ENCODE measurements at places on chromosomes 3 and 15.
A peak's percentile ranks its signal among the peaks of the same experiment; 100 is the strongest.

GRCh38 chr3:42590989-42591756 is 513 bp downstream of the SS18L2 start:
- no peak for DNase-seq

DNA sequence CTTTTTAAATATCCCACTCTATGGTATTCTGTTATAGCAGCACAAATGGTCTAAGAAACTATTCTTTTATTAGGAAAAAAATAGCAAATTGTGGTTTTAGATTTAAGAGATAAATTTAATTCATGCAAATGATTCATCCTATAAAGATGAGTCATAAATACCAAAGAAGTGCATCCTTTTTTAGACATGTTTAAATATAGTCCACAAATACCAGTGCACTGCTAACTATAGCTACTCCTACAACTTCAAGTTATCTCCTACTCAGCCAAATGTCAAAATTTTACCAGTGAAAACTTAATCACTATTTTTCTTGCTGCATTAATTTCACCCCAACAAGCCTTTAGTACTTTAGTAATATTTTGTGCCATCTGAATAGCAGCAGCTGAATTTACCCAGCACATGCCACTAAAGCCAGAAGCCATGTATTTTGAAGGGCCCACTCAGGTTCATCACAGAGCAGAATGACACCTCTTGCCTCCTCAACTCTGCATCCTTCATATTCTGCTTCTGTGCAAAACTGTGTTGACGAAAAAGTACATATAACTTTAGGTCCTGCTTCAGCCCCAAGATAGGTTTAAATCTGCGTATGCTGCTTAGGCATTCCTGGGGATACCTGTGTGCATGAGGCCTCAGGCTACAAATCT is 24.9 kb downstream of the CX3CR1 start:
- no peak for DNase-seq

DNA sequence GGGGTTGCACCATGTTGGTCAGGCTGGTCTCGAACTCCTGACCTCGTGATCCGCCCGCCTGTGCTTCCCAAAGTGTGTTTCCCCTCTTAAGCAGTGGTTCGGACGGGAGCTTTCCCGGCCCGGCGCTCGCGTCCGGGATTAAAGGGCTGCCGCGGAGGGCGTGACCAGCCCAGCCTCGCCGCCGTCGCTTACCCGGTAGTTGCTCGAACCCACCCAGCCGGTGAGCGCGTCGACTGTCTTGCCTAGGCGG is 513 bp downstream of the CLASP2 start:
- DNase-seq = no peak

DNA sequence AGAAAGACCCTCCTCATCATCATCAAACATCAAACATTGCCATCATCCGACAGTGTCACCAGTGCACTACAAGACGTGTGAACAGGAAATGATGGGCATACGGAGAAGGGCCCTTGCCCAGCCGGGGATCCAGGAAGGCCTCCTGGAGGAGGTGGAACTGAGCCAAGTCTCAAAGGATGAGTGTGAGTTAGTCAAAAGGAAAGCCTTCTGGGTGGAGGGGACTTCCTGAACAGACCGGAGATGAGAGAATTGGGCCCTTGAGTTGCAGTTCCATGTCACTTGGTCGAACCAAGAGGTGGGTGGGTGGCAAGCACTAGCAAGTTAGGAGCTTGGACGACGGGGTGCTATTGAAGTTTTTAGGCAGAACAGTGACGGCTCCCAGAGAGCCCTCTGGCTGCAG is 8.5 kb downstream of the SEMA4B start:
- no peak for DNase-seq

GRCh38 chr3:124761250-124761796 is 31.1 kb downstream of the UMPS start:
- peak; percentile 68 for DNase-seq

DNA sequence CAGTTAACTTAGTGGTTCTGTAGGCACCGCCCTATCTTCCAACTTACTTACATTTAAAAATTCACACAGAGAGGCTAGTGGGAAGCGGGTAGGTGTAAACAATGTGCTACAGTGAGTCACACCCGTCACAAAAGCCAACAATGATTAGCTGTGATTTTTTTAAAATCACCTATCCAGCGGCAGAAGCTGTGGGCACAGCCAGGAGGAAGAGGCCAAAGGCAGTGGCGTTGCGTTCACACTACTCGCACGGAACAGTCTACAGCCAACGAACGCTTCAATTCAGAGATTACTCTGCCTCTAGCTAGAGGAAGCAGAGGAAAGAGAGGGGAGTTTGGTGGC is 2.5 kb upstream of the NLGN1 start:
- no peak for DNase-seq

- DNase-seq = no peak
Measured at GRCh38 chr15:78368651-78369050, 28.5 kb downstream of the CRABP1 start.

DNA sequence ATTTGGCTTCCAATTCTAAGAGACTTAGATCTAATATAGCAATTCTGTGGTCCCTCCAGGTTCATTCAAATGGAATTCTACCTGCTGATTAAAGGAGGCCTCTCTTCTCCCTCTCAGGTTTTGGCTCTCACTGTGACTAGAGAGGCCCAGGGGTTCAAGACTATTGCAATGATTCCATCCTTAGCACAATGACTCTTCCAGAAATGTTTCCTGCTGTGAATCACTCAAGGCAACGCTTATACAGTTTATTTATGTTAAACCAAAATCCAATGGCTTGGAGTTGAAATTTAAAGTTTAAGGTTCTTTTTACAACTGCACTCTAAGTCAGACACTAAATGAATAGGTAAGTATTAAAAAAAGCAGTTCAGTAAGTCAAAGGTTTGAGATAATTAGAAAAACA is 39.9 kb downstream of the IFT57 start:
- no peak for DNase-seq

GRCh38 chr15:51765751-51766150 is 14.4 kb downstream of the TMOD2 start:
- DNase-seq = no peak

- DNase-seq = no peak
Measured at GRCh38 chr3:153976891-153977554, 144.2 kb upstream of the ARHGEF26 start.

- no peak for DNase-seq
Measured at GRCh38 chr15:51121118-51121517, 26.4 kb upstream of the TNFAIP8L3 start.

GRCh38 chr3:100022506-100022905 is 91.8 kb downstream of the FILIP1L start:
- no peak for DNase-seq

- DNase-seq = no peak
Measured at GRCh38 chr3:51610708-51611107, 60.3 kb upstream of the TEX264 start.

- no peak for DNase-seq
Measured at GRCh38 chr3:89740881-89741177, 633.4 kb downstream of the EPHA3 start.

DNA sequence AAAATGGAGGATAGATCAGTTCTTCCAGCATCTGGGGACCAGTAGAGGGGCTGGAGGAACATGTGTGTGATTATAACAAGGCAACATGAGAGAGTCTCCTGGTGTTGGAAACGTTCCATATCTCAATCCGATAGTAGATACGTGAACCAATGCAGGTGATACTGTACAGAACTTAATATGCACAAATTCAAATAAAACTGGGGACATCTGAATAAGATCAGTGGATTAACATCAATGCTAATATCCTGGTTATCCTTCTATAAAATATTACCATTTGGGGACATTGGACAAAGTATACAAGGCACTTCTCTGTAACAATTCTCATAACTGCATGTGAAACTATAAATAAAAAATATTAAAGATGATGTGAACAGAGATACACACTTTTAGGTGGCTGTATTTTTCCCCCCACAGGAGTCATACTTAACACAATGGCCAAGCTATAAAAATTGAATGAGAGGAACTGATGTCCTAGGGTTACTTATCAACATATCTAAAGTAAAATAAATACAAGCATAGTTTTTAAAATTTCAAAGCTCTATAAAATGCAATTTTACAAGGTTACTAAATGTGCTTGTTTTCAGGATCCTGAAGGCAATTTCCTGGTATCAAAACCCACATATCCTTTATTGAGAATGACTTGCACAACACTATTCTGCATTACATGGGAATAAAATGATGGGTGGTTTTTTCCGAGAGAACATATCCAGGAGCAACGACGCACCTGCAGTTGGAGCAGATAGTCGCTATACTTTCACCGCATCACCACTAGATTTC is 31.1 kb upstream of the TJP1 start:
- DNase-seq = no peak

DNA sequence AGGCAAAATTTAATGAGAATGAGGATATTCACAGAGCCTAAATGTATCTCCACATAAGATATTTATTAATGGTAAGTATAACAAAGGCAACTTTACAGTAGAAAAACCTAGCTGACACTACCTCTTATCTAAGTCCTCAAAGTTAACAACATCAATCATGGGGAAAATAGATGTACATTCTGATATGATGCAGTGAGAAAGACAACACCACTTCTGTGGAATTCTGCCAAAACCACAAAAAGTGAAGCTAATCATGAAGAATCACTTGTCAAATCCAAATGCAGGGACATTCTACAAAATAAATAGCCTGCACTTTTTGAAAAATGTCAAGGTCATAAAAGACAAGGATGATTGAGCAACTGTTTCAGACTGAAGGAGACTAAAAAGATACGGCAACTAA is 27.5 kb upstream of the EOMES start:
- DNase-seq = no peak

DNA sequence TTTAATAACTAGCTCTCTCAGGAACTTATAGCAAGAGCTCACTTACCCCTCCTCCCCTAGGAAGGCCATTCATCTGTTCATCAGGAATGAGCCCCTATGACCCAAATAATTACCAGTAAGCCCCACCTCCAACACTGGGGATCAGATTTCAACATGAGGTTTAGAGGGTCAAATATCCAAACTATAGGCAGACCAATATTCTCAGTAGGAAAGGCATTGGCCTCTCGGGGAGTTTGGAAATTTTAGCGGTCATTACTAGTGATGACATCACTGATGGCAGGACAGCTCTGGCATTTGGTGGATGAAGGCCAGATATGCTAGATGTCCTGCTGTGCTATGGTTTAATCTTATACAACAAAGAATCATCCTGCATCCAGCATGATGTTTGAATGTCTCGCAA is 15.2 kb upstream of the CD47 start:
- no peak for DNase-seq

DNA sequence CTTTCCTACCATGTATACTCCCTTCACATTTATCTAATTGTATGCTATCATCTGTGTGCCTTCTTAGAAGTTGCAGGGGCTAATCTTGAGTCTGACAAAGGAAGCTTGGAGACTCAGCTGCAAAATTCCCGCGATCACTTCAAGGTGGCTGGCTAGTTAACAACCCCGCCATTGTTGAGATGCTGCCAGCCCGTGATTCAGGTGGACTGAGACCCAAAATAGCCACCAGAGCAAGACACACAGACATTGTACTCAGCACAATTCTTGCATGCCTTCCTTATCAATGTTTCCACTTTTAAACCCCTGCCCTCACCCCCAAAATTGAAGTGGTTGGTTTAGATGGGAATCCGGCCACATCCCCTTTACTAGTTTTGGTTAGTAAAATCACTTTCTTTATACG is 225.8 kb upstream of the ZNF717 start:
- DNase-seq = no peak

GRCh38 chr3:49124203-49124602 is 3.6 kb upstream of the USP19 start:
- DNase-seq = no peak

DNA sequence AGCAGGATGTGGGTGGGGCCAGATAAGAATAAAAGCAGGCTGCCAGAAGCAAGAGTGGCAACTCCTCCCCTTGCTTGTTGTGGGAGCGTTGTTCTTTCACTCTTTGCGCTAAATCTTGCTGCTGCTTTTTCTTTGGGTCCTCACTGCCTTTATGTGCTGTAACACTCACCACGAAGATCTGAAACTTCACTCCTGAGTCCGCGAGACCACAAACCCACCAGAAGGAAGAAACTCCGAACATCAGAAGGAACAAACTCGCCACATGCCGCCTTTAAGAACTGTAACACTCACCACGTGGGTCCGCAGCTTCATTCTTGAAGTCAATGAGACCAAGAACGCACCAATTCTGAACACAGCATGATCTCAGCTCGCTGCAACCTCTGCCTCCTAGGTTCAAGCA is 72.9 kb downstream of the IL12A start:
- no peak for DNase-seq

- DNase-seq = no peak
Measured at GRCh38 chr15:63655683-63656372, 58.6 kb downstream of the FBXL22 start.

GRCh38 chr3:187263270-187263669 is 28.3 kb downstream of the MASP1 start:
- no peak for DNase-seq

DNA sequence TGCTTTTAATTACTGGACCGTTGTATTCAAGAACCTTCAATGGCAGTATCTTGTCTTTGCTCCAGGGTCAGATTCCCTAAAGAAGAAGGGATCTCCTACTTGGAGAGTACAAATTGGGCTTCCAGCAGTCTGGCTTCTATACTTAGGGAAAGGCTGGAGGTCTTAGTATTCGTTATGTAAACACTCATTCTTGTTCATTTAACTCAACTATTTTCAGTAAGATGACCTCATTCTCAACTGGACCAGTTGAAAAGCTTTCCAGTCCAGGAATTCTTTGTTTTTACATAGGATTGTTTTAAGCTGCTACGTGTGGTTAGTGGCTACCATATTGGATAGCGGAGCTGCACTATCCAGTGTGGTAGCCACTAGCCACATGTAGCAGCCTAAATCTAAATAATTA is 4.6 kb downstream of the SENP5 start:
- DNase-seq = no peak

- DNase-seq = peak; percentile 21
Measured at GRCh38 chr3:119145500-119146167, at the start of gene TEX55. TEX55 (plus strand) TSS chr3:119146165; CDS start chr3:119146190, 25 bp downstream.

GRCh38 chr15:83099290-83099689 is 8.2 kb upstream of the TM6SF1 start:
- no peak for DNase-seq

- no peak for DNase-seq
Measured at GRCh38 chr3:71341721-71342120, 241.8 kb downstream of the FOXP1 start.

DNA sequence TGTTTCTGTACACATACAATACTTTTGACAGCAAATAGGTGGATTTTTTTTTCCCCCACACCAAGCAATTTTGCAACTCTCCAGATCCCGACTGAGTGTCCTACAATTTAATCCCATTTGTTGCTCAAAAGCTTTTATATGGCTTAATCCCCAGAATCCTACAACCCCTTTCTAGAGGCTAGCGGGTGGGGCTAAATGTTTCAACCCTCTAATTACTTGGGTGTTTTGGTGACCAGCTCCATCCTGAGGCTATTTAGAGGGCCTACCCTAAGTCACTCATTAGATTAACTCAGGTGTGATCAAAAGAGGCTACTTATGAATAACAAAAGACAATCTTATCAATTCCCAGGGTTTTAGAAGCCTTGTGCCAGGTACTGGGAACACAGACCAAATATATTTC is 21.0 kb upstream of the FBXL2 start:
- no peak for DNase-seq

- DNase-seq = no peak
Measured at GRCh38 chr15:55770261-55770660, 27.3 kb upstream of the PRTG start.

Data from CD8-positive, alpha-beta memory T cell (primary cell).